ENCODE measurements at places on chromosomes 12 and 14.

GRCh38 chr14:66174453-66174891 is 311.7 kb upstream of the CCDC196 start:
- DNase-seq: no peak

DNA sequence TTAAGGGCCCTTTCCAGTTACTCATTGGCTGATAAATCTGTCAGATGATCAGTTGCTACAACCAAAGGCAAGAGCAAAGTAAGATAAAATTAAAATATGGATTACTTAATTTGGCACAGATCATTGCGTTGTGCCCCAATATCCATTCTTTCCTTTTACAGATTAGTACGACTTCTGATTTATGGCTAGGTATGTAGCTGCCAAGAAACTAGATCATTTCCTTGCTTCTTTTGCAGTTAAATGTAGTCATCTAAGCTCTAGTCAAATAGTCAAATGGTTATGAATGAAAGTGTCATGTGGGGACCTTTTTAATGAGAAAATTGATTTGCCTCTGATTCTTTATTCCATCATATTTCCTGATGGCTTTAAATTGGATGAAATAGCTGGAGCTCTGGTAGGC is 1039.9 kb upstream of the FLRT2 start:
- DNase-seq: no peak

GRCh38 chr14:60357551-60358149 is 108.6 kb downstream of the PPM1A start:
- no peak for DNase-seq

GRCh38 chr14:36818246-36818645 is 156.6 kb downstream of the PAX9 start:
- no peak for DNase-seq

- no peak for DNase-seq
These were observed 399.4 kb upstream of the RGS6 start for GRCh38 chr14:71532790-71533189.

DNA sequence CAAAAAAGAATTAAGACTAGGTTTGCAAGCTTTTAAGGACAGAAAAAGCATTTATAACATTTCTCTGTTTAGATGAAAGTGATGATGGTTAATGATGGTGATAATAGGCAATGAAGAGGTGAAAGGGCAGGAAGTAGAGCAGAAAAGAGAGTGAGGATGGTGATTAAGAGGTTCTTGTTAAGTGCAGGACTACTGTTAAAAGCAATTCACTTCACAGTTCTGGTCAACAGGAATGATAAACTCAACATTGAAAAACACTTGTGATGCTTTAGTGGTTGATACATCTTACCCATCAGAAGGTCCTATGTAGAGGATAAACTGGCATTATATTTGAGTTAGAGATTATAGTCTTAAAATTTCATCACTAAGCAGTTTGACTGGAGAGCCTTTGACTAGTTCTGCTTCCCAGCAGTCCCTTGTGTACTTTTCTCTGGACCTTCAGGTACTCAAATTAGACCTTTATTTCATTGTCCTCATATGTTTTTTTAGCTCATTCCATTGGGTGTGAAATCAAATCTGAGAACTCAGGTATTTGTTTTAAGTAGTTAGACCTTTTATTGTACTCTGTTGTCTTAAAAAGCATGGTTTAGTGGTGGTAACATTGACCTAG is 10.9 kb downstream of the RAP1B start:
- DNase-seq: no peak
